ENCODE measurements at places on chromosomes 5 and 9. TPM values are rescaled to one million over a fixed set of nuclear protein-coding genes. Genes with fewer than 3 reads are reported as not detected.

HK3 gene
- total RNA-seq: 3.0 TPM

PIP5K1B gene
- total RNA-seq: 74.2 TPM

TEX48 gene
- not detected for total RNA-seq

CSF2 gene
- not detected for total RNA-seq

C9orf78 gene
- total RNA-seq: 38.7 TPM

GRM6 gene
- total RNA-seq: not detected

CCL27 gene
- total RNA-seq: not detected

RFK gene
- 59.4 TPM for total RNA-seq

NEK6 gene
- 77.8 TPM for total RNA-seq

PCDH1 gene
- total RNA-seq: 97.3 TPM

C9orf50 gene
- total RNA-seq: not detected

MZB1 gene
- 13.2 TPM for total RNA-seq

ADRB2 gene
- total RNA-seq: 0.94 TPM

SCGB3A2 gene
- total RNA-seq: 0.67 TPM

TMC1 gene
- total RNA-seq: 0.42 TPM

CMYA5 gene
- 0.66 TPM for total RNA-seq

NUP214 gene
- total RNA-seq: 32.2 TPM

TICAM2 gene
- total RNA-seq: 1.2 TPM

Data from colonic mucosa (tissue), 4 donors.